ENCODE measurements at places on chromosomes 11 and 22.

- DNase-seq = no peak
These were observed 6.1 kb downstream of the RHOD start for GRCh38 chr11:67062526-67063373.

GRCh38 chr22:19524170-19525115 lies at the start of gene CLDN5:
CLDN5 (minus strand) TSS chr22:19524410; CDS start chr22:19524255, 155 bp downstream.
- DNase-seq = no peak

GRCh38 chr11:98600103-98600502 lies 420.6 kb upstream of the CNTN5 start:
- DNase-seq = no peak

GRCh38 chr11:50181334-50181733 lies 148.7 kb downstream of the OR4C45 start:
- DNase-seq = no peak

DNA sequence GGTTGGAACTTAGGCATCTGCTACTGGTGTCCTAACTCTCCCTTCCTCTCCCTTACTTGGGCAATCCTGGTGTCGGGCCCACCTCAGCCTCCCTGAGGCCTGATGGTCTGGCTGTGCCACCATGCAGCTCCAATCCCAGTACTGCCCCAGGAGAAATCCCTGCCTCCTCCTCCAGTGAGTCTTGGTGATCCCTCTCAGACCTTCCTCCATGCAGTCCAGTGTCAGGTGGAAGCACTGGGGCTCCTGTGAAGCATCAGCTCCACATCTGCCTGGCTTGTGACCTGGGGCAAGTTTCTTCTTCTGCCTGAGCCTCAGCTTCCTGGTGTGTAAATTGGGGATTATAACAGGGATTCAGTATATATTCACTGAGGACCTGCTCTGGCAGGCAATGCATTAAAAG lies 1.8 kb upstream of the PELI3 start:
- no peak for DNase-seq

DNA sequence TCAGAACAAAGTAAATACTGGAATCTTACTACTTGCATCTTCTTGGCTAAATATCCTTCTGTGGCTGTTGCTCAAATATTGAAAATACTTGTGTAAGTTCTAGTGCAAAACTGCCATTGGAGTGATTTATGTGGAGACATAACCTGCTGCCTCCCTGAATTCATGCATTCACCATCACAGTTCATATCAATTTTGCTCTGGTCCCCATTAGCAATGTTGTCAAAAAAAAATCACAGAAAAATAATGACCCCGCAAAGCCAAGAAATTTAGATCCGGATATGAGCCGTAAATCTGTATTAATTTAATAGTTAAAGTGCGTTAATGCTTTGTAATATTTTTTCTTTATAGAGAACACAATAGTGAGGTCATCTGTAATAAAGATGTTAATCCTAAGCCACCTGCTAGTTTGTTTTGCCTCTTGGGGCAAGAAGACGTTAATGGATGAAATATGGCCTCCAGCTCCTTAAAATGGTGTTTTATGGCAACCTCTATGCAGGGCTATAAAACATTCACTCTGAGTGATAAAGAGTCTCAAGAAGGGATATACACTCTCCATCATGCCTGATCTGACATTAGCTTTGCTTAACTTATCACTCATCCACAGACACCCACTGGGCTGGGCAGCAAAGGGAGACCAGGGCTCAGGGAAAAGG lies 255.9 kb downstream of the INSC start:
- no peak for DNase-seq

GRCh38 chr11:123046473-123047259 lies 15.3 kb downstream of the HSPA8 start:
- no peak for DNase-seq

DNA sequence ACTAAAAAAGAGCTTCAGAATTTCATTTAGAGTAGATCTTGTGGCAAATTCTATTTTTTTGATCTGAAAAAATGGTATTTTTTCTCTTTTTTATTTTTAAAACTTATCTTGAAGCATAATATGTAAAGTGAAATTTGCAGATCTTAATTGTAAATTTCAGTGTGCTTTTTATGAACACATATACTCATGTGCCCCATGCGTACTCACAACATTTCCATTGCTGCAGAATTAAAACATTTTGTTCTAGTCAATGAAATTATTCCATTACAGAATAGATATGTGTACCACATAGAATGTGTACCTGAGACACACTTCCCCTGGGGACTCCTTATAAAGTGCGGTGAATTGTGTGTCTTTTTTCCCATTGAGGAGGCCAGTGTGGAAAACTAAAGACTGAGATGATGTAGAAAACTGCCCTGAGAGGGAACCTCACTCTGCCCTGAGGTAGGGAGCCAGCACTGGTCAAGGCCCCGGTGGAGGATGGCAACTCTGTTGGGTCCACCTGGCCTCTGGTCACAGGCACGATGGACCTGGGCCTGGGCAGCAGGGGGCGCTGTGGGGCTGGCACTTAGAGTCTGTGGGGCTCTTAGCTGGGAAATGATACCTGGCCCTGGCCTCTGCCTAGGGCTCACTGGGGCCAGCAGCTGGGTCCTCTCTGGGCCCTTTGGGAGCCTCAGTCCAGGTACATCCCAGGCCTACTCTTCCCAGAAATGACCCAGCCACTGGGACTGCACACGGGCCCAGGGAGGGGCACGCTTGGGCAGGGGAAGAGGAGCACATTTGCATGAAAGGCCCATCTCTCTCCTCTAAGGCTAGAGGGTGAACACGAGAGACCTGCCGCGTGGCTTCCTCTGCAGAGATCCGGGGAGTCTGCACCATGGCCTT lies 77.9 kb upstream of the TOP3B start:
- DNase-seq = no peak

GRCh38 chr11:16812274-16812673 lies 73.8 kb downstream of the C11orf58 start:
- DNase-seq = no peak

DNA sequence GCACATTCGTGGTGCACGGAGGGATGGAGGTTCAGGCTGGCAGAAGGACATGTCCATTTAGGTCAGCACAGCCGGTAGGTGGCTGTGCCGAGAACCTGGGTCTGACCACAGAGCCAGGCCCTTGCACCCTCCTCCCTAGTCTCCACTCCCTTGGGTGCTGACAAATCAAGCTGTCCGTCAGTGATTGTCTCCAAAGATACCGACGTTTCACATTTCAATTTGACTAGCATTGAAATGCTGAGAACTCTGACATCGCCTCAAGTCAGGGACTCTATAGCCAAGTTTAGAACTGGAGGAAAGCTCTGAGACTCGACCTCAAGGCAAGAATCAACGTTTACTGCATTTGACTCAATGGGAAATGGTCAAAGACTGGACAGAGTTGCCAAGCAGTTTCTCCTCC lies 1321.1 kb downstream of the TBC1D22A start:
- DNase-seq = no peak

- DNase-seq = no peak
These were observed 88.1 kb upstream of the NARS2 start for GRCh38 chr11:78662811-78663210.

DNA sequence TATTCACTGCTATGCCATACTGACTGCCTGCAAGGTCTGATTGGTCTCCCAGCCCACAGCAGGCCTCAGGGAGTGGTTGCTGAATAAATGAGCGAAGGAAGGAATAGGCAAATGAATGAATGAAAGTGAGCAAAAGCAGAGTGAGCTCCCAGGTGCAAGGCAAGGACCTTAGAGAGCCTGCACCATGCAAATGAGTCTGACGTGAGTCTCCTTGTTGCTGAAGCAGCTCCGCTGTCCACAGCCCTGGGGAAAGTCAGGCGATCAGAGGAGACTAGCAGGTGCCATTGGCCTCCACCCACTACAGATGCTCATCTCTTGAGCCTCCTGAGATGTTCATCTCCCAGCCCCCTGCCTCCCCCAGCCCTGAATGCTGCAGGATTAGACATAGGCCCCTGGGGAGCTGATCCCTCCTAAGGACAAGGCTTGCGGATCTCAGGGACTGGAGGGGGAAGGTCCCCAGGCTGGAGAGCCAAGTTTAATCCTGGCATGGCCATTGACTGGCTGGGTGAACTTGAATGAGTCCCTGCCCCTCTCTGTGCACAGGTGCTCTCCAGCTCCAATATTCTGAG lies 22.1 kb downstream of the GDPD5 start:
- no peak for DNase-seq

- no peak for DNase-seq
These were observed 22.2 kb upstream of the MALAT1 start for GRCh38 chr11:65476632-65477148.

DNA sequence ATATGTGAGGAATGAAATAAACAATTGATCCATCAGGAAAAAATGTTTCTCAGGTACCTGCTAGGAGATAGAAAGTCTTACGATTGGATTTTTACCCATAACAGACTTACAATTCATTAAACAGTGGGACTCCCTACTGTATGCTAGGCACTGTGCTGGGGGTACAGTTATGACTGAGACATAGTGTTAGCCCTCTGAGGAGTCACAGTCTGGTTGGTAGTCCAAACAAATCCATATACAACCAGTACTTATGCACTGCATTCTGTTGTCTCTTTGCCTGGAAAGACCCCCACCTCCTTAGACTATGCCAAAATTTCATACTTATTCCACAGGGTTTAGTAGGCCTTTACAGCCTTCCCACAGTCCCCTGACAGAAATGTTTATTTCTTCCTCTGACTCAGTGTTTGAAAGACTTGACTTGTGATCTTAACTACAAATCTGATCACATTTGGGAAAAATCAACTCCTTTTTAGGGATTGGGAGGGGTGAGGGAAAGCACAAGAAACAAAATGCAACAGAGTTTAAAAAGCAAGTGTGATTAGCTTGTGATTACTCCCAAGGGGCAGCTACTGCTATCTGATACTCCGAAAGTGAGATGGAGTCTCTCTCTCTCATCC lies 69.4 kb upstream of the HORMAD2 start:
- no peak for DNase-seq

DNA sequence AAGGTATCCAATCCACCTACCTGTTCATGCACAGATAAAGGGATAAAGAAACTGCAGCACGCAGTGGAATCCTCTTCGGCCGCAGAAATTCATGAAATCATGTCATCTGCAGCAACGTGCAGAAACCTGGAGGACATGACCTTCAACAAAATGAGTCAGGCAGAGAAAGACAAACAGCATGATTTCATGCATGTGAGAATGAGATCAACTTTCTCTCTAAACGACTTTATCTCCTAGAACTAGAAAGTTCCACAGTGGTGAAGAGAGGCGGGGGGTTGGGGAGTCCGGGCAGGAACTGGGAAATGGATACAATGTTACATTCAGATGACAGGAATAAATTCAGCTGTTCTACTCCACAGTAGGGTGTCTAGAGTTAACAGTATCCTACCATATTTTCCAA lies 9.9 kb downstream of the RGL4 start:
- no peak for DNase-seq

DNA sequence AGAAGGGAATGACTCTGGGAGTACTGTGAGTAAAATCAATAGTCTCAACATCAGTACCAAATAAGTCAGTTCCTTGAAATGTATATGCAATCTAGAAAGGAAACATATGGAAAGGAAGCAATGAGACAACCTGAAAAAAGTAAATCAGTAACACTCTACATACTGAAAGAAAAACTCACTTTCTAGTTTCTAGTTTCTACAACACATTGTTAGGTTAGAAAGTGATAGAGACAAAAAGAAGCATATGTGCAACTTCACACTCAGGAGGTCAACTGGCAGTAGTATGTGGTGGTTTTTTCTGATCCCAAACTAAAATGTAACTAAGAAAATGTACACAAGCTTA lies 156.5 kb upstream of the SOX6 start:
- DNase-seq = no peak

GRCh38 chr11:8093931-8094575 lies 13.0 kb downstream of the TUB start:
- no peak for DNase-seq

- peak; percentile 25 for DNase-seq
These were observed at the start of gene PKNOX2 for GRCh38 chr11:125164422-125165110. PKNOX2 (plus strand) TSS chr11:125164751; CDS start chr11:125351306, 186,555 bp downstream.

DNA sequence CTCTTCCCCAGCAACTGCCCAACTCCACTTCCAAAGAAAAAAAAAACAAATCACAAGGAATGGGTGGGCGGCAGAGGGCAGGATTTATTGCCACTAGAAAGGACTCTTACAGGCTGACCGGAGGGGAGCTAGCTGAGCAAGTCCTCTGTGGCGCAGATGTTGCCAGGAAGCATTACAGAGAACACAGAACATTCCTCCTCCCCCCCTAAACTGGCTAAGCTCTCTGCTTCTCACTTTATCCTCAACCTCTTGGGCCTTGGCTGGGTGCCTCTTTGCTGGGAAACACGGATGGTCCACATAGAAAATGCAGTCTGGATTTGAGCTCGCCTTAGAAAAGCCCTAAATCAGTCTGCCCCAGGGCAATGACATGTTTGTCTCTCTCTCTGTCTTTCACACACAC lies 12.6 kb upstream of the FJX1 start:
- no peak for DNase-seq

GRCh38 chr11:62605902-62606301 lies 4.2 kb upstream of the MTA2 start:
- no peak for DNase-seq

GRCh38 chr11:47533690-47534151 lies 19.2 kb downstream of the CELF1 start:
- no peak for DNase-seq

DNA sequence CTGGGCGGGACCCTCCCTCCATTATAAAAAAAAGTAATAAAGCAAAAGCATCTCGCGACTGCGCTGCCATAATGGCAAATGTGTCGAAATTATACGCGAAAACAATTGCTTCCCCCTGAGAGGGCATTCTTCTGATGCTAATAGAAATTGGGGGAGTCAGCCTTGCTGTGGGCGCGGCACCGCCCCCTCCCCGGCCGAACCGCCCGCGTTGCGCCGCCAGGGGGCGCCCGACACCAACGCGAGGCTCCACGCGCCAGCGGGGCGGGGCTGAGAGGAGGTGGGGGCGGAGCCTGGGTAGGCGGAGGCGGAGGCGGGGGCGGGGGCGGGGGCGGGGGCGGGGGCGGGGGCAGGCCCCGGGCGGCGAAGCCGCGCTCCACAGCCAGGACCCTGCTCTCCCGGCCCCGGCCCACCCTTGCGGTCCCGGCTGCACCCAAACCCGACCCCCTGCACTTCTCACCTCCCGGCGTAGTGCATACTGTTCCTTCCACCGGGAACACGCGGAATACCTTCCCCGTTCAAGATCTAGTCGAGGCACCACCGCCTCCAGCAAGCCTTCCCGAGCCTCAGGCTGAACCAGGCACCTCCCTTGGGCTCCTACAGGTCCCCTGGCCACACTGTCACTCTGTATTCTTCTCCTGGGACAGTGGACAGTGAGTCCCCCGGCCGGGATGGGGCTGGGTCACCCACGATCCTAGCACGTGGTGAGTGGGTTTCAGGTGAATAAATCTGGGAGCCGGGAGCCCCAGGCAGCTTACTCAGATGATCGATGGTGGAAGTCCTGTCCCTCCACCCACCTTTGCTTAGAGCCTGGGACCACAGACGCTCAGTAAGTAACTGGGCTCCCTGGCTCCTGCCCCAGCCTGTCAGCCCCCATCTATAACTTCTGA lies 15.5 kb upstream of the UPK3A start:
- DNase-seq = peak; percentile 61

GRCh38 chr11:112211536-112211935 lies 14.7 kb upstream of the PTS start:
- no peak for DNase-seq

GRCh38 chr11:16612566-16613261 lies 125.7 kb upstream of the C11orf58 start:
- DNase-seq = no peak

All from activated naive CD8-positive, alpha-beta T cell treated with anti-CD3 and anti-CD28 coated beads, Interleukin-2, amount 50 U/mL, for 16 hours (primary cell).